ENCODE measurements at places on chromosomes 5 and 9. TPM values are rescaled to one million over a fixed set of nuclear protein-coding genes. Genes with fewer than 3 reads are reported as not detected.
A peak's percentile ranks its signal among the peaks of the same experiment; 100 is the strongest.

DNA sequence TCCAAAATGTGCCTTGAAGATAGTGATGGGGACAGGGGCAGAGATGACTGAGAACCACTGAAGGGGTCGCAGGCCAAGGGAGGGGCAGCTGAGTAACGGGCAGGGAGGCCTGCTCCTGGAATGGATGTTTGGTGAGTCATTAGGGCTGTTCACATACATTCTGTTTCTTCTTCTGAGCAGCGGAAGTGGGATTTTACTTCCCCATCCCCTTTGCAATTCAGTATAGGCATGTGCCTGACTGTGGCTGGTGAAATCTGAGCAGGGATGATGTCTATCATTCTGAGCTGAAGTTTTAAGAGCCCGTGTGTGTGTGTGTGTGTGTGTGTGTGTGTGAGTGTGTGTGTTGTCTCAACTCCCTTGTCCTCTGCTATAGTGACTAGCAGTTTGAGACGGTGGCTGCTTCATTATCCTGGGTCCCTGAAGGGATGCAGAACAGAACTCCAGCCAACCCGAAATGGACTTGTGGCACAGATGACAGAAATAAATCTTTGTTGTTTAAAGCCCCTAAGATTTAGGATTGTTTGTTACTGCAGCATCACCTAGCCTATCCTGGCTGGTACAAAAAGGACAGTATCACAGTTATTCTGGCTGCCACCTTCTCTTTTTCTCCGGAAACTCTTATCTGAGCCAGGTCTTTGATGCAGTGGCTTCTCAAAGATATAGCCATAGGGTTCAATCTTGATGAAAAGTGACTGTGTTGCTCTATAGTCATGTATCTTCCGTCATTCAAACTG is 29.2 kb upstream of the TGFBI start:
- DNase-seq, result peak; percentile 65
- H3K4me1 ChIP-seq, result peaks cover 10% of the 10 kb centered on the region
- 0 out of 2 replicates have a peak overlapping the region, but pooled peaks have one; percentile 12 for H3K27ac ChIP-seq
- no peaks in the 10 kb centered on the region for H3K27me3 ChIP-seq
- H3K36me3 ChIP-seq, result no peaks in the 10 kb centered on the region
- no peak overlapping the region for H3K4me3 ChIP-seq

GRCh38 chr9:16303506-16303905 is 567.0 kb downstream of the BNC2 start:
- H3K27ac ChIP-seq, result no peak overlapping the region
- H3K4me3 ChIP-seq, result no peak overlapping the region
- DNase-seq, result no peak
- H3K36me3 ChIP-seq, result no peaks in the 10 kb centered on the region

GRCh38 chr5:126801174-126801991 is 24.4 kb downstream of the LMNB1 start:
- peaks cover 43% of the 10 kb centered on the region for H3K36me3 ChIP-seq
- H3K27ac ChIP-seq, result no peak overlapping the region
- H3K27me3 ChIP-seq, result no peaks in the 10 kb centered on the region

MLLT3 gene
- total RNA-seq, result 26.6 TPM

NR5A1 gene
- total RNA-seq, result not detected

BARHL1 gene
- not detected for total RNA-seq
